ENCODE measurements at places on chromosomes 5 and 9.

GRCh38 chr5:134127988-134128647 lies 13.6 kb downstream of the TCF7 start:
- no peak for DNase-seq

DNA sequence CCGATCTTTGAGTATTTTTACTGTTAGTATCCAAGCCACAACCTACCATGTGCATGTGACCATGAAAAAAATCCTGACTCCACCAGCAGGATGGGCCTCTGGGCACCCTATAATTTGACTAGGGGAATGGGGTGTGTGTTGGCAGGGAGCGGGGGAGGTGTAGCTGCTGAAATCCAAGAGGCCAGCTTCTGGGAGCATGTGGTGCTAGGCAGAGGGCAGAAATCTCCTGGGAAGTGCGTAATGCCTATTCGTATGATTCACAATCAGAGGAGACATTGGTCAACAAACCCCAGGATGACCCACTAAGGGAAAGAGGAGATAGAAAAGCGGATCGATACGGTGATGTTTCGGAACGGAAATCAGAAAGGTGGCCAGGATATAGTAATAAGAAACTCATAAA lies 149.9 kb downstream of the ARSB start:
- no peak for DNase-seq

DNA sequence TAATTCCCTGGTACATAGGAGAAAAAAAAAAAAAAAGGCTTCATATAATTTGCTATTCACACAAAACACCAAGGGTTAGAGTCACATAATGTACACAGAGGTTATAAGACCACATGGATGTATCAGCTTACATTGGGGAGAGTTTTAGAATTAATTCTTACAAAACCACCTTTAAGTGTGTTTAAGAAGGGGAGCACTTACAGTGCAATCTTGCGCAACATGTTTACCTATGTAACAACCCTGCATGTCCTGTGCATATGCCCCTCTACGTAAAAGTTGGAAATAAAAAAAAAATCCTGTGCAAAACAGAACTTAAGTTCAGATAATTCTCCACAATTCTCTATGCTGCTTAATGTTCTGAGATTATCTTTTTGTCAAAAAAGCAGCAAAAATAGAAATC lies 190.0 kb downstream of the DENND1A start:
- no peak for DNase-seq

GRCh38 chr5:37435261-37435660 lies 56.1 kb downstream of the WDR70 start:
- DNase-seq: no peak

DNA sequence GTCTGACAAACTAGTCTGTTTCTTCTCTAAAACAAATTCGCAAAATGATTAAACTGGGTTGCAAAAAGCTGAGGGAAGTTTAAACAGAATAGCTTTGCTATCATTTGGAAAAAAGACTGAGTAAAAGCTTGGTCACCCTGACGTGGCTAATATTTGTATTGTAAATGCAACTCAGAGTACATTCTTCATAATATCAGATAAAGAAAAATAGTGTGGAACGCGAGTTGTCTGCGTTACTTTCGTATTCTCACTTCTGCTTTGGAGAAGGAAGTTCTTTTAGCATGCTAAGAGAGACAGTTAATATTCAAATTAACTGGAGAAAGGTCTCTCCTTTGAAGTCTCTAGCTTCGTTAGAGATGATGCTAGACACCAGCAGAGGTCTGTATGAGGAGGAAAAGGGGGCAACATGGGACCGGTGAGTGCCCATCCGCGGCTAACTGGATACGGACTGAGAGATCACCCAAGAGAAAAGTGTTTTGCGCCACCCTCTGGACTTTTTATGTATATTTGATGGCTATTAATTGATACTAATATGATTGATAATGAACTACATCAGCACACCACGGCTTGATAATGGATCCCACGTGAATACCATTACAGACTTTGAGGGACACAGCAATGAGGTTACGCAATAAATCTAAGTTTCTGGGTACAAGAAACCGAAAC lies 2.9 kb upstream of the CNTRL start:
- DNase-seq: no peak

DNA sequence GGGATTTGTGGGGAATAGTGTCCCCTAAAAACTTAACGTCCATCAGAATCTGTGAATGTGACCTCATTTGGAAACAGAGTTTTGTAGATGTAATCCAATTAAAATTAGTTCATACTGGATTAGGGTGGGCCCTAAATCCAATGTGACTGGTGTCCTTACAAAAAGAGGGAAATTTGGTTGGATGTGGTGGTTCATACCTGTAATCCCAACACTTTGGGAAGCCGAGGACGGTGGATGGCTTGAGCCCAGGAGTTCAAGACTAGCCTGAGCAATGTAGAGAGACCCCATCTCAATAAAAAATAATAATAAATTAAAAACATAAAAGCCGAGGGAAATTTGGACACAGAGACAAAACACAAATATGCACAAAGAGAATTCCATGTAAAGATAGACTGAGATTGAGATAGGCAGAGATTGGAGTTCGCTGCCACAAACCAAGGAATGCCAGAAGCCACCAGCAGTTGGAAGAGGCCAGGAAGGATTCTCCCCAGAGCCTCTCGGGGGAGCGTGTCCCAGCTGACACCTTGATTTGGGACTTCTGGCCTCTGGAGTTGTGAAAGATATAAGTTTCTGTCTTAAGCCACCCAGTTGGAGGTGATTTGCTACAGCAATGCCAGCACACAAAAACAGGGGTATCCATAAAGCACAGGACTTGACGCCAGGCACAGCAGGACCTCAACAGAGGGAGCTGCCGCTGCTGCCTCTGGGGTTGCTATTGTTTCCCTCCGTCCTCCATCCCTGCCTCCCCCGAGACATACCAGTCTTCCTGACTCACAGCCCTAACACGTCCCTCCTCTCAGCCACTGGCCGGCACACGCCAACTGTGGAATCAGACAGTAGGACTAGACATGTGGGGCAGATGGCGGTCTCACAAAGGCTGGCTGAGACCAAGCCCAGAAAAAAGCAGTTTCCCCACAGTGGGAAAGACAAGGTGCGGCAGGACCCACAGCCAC lies 73.8 kb upstream of the IL17B start:
- DNase-seq: no peak

GRCh38 chr9:35628389-35628991 lies 10.3 kb upstream of the CD72 start:
- DNase-seq: no peak

DNA sequence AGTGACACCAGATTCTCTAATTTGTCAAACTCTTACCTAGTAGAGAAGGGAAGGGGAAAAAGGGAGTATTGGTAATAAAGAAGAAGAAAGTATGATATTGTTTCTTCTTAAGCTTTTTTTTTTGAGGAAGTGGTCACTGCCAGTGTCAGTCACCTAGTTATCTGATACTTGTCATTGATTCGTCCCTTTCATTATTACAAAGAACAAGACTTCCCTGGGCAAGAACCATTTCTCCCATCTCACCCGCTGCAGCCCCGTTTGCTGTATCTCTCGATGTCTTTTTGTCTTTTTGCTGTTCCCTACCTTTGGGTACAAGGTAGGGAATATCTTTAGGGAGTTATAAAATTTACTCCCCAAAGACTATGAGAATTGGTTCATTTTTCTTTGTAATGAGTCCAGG lies 249.0 kb downstream of the ARHGAP26 start:
- DNase-seq: no peak

DNA sequence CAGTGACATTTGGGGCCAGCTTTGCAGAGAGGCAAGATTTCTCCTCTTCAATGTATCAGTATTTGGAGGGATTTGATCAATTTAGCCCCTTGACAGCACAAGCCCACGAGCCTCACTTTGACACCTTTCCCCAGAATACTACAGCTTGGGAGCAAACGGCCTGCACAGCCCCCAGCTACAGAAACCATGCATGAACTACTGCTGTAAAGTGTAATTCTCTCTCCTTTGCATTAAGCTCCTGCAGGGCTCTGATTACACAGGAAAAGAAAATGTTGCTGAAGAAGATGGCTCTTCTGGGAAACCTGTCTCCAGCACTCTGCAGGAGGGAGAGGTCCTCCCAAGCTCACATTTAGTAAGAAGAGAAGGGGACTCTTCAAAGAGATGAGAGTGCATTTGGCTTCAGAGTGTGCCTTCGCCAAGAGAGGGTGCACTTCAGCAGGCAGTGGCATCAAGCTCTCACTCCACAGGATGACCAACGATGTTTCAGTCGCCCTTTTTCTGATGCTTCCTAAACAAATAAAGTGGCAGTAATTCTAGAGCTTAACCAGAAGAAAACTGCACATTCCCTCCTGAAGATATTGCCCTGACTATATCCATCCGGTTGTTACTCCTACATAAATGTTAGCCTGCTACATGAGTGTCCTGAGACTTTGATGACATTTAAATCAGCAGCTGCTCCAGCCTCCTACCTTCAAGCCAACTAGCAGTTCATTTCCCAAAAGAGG lies 272.2 kb downstream of the AUH start:
- no peak for DNase-seq

DNA sequence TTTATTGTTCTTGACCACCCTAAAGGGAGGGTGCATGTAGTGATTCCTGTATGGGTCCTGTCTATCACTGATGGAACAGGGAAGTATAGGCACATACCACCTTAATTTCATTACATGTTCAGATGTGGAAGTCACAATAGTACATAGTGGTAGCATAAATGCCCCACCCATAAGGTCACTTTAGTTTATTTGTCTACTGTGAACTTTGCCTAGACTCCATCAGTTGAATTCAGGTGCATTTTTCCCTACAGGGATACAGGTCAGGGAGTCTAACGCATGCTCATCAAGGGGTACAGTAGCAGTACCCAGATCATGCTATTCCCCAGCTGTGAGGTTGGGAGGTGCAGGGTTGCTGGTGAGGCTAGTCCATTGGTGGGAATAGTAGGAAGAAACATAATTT lies 175.0 kb downstream of the MEF2C start:
- DNase-seq: no peak

DNA sequence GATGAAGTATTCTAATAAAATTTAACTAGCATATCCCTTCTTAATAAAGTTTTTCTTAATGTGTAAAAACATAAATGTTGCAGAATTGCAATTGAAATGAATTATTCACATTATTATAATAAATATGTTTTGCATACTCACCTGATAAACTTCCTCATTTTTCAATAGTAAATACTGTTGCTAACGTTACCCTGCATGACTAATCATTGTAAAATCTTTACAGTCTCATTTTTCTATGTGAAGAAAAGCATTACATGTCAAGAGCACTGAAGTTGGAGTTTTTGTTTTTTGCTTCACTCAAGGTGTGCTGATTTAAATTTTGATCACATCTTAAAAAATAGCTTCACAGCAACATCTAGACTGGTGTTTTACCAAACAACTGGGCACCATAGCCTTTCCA lies 157.2 kb upstream of the CDH18 start:
- DNase-seq: no peak

GRCh38 chr9:131984564-131984963 lies 95.1 kb downstream of the MED27 start:
- DNase-seq: no peak

GRCh38 chr9:128987805-128988204 lies 40.3 kb downstream of the NUP188 start:
- DNase-seq: no peak

DNA sequence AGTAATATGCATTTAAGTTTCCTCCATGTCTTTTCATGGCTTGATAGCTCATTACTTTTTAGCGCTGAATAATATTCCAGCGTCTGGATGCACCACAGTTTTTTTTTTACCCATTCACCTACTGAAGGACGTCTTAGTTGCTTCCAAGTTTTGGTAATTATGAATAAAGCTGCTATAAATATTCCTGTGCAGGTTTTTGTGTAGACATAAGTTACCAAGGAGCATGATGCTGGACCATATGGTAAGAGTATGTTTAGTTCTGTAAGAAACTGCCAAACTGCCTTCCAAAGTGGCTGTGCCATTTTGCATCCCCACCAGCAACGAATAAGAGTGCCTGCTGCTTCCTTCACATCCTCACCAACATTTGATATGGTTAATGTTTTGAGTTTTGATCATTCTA lies 195.6 kb downstream of the PIK3R1 start:
- DNase-seq: no peak

- DNase-seq: no peak
These were observed 273.6 kb downstream of the PTPRD start for GRCh38 chr9:10339152-10339551.

DNA sequence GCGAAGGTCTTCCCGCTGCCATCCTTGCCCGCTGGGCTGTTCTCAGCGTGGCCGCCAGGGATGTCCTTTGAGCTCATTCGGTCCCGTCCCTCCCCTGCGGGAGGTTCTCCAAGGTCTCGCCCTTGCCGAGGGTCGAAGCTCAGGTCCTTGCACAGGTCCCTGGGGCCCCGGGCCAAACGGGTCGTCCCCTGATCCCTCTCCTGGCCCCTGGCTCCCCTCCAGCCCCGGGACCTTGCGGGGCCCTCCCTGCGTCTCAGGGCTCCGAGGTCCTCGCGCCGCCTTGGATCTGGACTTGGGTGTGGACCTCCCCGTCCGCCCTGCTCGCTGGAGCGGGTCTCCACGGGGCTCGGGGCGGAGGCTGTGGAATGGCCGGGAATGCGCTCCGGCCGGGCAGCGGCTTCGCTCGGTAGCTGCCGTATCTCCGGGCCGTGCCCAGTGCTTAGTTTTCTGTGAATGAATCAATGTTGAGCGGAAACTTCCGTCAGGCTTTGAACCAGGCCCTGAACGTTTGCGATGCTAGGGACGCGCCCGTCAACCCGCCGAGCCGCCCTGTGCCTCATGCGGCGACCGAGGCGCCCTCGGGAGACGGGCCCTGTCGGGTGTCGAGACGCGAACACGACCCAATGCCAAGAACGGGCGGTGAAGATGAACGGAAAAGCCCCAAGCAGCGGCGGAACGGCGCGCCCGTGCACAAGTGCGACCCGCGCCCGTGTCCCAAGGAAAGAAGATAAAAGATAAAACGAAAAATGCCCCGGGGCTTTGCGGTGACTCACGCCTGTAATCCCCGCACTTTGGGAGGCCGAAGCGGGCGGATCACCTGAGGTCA lies 780 bp downstream of the RNU6ATAC start:
- DNase-seq: no peak

DNA sequence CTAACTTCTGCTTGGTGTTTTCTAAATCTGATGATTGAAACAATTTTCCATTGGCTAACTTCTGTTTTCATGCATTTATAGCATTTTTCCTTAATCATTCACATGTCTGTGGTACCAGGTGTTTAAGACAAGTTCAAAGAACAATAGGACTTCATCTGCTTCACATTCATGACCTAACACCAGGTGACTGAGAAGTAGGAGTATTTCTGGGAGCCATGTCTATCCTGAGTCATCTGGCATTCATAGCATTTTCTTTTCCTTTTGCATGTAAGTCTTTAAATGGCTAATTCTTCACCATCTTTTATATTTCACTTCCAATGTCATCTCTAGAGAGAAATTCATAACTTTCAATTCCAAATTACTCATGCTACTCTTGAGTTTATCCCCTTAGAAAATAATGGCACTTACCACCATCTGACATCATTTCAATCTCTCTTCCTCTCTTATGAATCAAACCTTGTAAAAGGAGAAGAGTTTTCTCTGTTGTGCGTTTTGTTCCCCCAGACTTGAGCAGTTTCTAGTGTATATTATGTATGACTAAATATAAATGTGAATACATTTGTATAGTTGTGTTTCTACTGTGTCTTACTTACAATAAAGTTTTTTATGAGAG lies 1196.1 kb upstream of the CDH9 start:
- DNase-seq: no peak

- no peak for DNase-seq
These were observed 260.9 kb downstream of the SH3GL2 start for GRCh38 chr9:17839776-17840175.

GRCh38 chr5:167290478-167290877 lies 1001.0 kb upstream of the WWC1 start:
- DNase-seq: no peak
